SK-MEL-5 (cell line): ENCODE measurements at places on chromosomes 2 and 18.
A peak's percentile ranks its signal among the peaks of the same experiment; 100 is the strongest.

DNA sequence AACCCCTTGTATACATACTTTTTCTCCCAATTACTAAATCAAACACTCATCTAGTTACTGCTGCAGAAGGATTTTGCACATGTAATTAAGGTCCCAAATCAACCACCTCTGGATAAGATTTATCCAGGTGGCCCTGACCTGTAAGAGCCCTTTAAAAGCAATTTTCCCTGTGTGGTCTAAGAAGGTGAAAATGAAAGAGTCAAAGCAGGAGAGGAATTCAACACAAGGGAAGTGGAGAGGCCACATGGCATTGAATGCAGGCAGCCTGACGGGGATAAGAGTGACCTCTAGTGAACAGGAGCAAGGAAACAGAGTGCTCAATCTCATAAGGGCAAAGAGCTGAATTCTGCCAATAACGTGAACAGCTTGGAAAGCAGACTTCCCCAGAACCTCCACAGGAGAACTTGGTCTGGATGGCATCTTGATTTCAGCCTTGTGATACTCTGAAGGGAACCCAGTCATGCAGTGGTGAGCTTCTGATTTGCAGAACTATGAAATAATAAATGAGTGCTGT lies 27.2 kb downstream of the PPP3R1 start:
- peak; percentile 88 for DNase-seq

DNA sequence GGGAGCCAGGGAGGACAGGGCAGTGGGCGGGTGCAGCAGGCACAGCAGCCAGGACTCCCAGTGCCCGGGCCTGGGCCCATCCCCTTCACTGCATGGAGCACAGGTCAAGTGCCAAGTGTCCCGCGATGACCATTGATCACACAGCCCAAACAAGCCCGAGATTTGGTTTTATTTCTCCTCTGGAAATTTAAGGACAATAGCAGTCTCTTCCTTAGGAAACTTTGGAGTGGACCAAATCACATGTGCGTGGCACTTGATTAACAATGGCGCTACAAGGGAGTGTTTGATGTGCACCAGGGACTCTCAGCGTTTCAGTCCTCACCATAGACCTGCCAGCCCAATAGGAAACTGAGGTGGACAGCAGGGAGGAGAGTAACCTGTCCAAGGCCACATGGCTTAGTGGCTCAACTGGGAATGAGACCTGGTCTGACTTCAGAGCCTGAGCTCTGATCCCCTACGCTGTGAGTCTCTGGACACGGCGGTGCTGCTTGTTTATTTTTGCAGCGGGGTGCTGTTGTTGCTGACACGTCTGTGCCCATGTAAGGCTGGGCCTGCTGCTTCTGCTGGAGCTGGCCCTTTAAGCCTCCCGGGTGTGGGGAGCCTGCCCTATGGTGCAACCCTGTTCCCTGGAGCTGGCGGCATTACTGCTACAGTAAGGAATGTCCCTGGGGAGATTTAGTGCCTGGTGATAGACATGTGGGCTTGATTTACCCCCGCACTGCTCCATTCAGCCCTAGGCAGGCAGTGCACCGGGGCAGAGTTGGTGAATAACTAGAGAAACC lies 194.2 kb downstream of the INHBB start:
- DNase-seq = peak; percentile 46

GRCh38 chr2:164948540-164948939 lies 6.8 kb downstream of the SLC38A11 start:
- no peak for DNase-seq

DNA sequence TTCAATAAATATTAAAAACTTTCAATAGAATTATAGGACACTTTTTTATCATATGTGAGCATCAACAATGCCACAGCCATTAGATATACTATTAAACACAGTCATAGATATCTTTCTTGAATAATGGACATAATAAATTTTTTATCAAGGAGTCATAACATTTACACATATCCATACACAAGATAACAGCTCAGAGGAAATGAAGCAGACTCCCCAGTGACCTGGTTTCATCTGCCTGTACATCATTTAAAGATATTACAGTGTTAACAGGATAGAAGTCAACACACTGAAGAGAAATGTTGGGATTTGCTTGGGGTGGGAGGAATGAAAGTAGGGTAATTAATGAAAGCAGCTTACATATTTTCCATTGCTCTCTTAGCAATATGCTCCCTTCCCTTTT lies 5.1 kb downstream of the SCG2 start:
- no peak for DNase-seq

DNA sequence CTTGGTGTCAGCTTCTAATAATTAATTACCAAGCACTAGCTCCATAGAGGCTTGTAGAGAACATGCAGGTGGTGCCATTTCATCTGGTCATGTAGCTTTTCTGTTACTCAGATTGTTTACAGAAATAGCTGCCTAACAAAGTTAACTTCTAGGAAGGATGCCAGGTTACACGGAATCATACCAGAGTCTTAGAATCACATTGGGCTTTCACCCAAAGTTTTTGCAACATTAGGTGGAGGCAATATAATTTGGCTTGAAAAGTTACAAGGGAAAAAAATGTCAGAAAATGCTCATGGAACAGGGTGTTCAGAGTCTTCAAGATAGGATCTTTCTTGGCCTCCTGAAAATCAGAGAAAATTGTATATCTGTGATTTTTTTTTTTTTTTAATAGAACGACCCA lies 135.6 kb downstream of the ARHGAP15 start:
- DNase-seq = no peak

DNA sequence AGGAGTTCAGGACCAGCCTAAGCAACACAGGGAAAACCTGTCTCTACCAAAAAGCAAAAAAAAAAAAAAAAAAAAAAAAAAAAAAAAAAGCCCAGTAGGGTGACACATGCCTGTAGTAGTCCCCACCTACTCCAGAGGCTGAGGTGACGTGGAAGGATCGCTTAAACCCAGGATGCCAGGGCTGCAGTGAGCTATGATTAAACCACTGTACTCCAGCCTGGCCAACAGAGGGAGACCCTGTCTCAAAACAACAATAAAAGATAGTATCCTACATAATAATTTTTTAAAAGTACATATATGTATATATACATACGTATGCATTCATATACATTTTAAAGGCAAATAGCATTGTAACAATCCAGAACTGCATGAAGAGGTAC lies 51.7 kb downstream of the SOS1 start:
- peak; percentile 28 for DNase-seq

- no peak for DNase-seq
These were observed 190.5 kb downstream of the LOXHD1 start for GRCh38 chr18:46466234-46467160.

- DNase-seq = no peak
These were observed 4.4 kb upstream of the PAX3 start for GRCh38 chr2:222303045-222303827.

DNA sequence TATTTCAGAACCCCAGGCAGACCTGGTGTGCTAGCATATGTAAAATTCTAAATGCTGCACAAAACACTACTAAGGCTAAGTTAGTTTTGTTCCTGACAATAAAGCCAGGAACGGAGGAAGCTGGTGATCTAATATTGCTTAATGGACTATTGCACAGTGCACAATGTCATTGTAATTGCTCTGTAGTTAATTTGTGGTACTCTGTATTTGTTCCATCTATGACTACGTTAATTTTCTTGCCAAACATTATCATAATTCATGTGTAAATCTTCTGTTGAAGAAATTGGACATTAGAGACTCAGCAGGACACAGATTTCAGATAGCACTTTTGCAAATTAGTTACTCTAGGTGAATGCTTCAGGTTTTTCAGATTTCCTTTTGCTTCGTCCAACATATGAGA lies 232.3 kb downstream of the RIT2 start:
- DNase-seq = no peak

GRCh38 chr2:172089633-172090032 lies 4.3 kb downstream of the DLX1 start:
- DNase-seq = no peak
